ENCODE measurements at places on chromosomes 13 and 19. TPM values are rescaled to one million over a fixed set of nuclear protein-coding genes. Genes with fewer than 3 reads are reported as not detected.

FPR3 gene
- 20.5 TPM for polyA plus RNA-seq

- no peak for DNase-seq
Measured at GRCh38 chr13:24727731-24728601, 36.0 kb upstream of the RNF17 start.

PCDH8 gene
- 0.06 TPM for polyA plus RNA-seq

- no peak for DNase-seq
Measured at GRCh38 chr13:99977912-99978798, 3.4 kb upstream of the ZIC2 start.

GRCh38 chr13:42808341-42808940 is 27.1 kb downstream of the FAM216B start:
- no peak for DNase-seq

GRCh38 chr19:34041925-34042521 is 130.3 kb upstream of the LSM14A start:
- DNase-seq = peak; percentile 71

- DNase-seq = no peak
Measured at GRCh38 chr13:73272831-73273230, 214.0 kb downstream of the KLF5 start.

- DNase-seq = no peak
Measured at GRCh38 chr13:106087201-106087600, 448.3 kb downstream of the EFNB2 start.

- DNase-seq = no peak
Measured at GRCh38 chr19:43957891-43958290, 6.9 kb downstream of the ZNF221 start.

ZNF471 gene
- 10.0 TPM for polyA plus RNA-seq

DNA sequence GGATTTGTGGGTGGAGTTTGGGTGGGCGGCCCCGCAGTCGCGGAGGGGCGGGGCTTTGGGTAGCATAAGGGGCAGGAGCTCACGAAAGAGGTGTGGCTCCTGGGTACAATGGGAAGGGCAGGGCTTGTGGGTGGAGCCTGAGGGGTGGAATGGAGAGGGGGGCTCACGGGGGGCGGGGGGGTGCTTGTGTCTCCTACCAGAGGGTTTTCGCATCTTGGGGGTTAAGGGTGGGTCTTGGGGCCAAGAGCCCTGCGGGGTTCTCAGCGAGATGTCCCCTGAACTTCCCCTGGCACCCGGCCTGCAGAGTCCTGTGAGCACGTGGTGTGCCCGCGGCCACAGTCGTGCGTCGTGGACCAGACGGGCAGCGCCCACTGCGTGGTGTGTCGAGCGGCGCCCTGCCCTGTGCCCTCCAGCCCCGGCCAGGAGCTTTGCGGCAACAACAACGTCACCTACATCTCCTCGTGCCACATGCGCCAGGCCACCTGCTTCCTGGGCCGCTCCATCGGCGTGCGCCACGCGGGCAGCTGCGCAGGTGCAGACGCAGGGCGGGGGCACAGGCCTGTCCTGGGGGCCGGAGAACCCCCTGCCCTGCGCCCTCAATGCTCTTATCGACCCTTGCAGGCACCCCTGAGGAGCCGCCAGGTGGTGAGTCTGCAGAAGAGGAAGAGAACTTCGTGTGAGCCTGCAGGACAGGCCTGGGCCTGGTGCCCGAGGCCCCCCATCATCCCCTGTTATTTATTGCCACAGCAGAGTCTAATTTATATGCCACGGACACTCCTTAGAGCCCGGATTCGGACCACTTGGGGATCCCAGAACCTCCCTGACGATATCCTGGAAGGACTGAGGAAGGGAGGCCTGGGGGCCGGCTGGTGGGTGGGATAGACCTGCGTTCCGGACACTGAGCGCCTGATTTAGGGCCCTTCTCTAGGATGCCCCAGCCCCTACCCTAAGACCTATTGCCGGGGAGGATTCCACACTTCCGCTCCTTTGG is 5.1 kb downstream of the FSTL3 start:
- DNase-seq = peak; percentile 82

GRCh38 chr13:113650731-113651148 is 7.3 kb downstream of the ATP4B start:
- DNase-seq = no peak

DNA sequence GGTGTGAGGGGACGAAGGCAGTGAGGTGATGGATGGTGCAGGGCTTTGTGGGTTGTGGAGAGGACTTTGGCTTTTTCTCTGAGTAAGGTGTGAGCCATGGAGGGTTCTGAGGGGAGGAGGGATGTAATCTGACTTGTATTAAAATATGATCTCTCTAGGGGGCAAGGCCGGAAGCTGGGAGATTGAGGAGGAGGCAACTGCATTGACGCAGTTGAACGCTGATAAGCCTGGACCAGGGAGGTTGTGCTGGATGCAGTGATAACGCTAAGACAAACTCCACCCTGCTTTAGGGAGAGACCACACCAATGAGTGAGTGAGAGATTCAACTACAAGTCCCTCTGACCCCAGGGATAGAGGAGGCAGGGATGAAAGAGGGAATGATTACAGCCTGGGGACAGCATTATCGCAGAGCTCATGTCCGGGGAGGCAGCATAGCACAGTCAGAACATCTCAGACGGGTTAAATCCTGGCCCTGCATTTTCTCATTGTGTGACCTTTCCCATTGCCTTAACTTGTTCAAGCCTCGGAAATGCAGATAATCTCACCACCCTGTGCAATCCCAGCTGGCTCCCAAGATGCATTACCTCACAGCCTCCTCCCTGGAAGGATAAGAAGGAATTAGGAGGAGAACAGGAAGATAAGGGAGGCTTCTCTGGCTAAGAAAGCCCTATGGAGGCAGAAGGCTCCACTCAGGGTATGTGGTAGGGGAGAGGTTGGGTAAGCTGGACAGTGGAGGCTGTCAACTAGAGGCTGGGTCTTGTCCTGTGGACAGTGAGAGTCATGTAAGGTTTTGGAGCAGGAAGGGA is 124.2 kb downstream of the CACNA1A start:
- no peak for DNase-seq

DNA sequence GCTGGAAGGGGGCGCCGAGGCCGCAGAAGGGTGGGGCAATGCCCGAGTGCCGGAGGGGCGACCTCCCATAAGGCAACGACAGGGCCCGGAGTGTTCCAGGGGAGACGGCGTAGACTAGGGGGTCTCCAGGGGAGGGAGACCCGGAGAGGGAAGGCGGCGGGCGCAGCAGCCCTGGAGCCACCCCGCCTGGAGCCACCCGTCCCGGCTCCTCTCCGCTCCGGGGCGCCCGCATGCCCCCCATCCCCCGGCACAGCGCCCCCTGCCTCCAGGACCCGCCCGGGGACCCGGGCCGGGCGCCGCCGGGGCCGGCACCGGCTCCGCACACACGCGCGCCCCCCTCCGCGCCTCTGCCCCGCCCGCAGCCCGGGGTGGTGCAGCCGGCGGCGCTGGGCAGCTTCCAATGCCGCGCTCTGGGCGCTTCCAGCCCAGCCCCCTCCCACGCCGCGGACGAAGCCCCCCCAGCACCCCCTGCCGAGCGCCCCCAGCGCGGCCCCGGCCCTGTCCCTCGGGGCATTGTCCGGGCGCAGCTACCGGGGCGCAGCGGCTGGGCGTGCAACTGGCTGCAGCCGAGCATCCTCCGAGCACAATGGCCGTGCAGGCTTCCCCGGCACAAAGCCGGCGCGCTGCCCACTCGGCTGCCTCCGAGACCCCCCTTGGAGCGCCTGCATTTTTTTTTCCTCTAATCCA is 519 bp downstream of the PTPRS start:
- peak; percentile 12 for DNase-seq

CLDN10 gene
- polyA plus RNA-seq = 0.68 TPM

ADGRE2 gene
- polyA plus RNA-seq = 1.8 TPM

GRCh38 chr13:65783383-65783782 is 1446.8 kb downstream of the PCDH9 start:
- no peak for DNase-seq

DNA sequence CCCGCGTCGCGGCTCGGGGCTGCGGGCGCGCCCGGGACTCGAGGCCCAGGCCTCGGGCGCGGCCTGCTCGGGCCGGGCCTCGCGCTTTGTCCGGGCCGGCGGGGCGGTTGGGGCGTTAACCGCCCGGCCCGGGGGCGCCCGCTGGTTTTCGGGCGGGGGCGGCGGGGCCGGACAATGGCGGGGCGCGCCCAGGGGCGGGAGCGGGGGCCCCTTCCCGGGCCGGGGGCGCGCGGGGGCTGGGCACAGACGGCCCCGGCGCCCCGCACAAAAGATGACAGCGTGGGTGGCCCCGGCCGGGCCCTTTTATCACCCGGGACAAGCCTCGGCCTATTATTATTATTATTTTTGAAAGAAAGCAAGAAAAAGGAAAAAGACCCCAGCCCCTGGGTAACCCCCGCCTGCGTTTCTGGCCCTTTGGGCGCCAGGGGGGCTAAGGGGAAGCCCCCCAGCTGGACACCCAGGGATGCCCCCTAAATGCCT is 419 bp downstream of the KDM4B start:
- DNase-seq = peak; percentile 51

GRCh38 chr19:40217934-40218890 is at the start of gene TTC9B:
TSS of gene TTC9B (minus strand) at chr19:40218384. CDS start at chr19:40218381, 3 bp downstream.
- no peak for DNase-seq

DNA sequence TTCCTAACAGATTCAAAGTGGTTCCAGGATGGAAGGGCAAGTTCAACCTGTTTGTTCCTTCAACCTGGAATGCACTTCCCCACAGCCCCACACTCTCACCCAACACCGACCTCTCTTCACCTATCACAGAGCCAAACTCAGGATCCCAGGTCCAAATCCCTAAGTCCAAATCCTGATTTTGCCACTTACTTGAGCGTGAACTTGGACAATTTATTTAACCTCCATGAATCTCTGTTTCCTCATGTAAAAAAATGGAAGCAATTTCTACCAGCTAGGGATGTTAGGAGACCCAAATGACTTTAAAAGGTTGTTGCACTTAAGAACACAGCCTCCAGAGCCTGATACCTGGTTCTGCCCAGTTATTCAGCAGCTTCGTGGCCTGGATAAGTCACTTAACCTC is 5.4 kb upstream of the IGSF23 start:
- DNase-seq = no peak

OR7D2 gene
- polyA plus RNA-seq = not detected

DNA sequence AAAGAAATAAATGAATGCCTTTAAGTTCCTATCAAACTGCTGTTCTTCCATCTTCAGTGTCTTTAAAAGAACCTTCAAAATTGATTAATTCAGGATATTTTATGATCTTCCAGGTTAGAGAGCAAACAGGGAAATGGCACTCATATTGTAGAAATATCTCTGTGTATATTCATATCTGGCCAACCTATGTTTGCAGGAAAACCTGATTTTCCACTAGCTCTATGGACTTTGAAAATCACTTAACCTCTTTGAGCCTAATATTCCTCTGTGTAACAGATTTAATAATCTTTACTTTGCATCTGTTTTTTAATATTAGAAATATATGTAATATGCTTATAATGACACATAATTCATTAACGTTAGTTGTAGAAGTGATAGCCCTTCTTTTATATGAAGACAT is 227.7 kb upstream of the ATXN8OS start:
- no peak for DNase-seq

PRKACA gene
- polyA plus RNA-seq = 104 TPM

DNA sequence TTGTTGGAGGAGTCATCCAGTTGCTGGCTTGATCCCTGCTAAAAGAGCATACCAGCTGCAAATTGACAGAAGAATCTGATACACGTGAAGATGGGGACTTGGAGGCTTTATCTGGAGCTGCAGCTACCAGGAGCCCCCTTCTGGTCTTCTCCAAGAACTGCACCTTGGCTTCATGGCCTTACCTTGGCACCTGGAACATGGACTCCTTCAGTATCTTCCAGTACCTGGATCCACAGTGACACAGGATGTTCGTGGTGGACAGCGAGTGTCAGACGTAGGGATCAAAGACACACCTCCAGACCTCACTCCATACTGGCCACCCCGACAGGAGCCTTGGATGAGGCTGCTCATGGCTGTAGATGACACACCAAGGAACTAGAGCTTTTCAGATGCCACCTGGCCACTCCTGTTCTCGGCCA is 9.9 kb upstream of the ACSBG2 start:
- DNase-seq = peak; percentile 53

- DNase-seq = no peak
Measured at GRCh38 chr19:31160336-31160926, 188.8 kb downstream of the TSHZ3 start.

MAB21L1 gene
- 1.0 TPM for polyA plus RNA-seq

- DNase-seq = no peak
Measured at GRCh38 chr13:94345374-94346195, 133.9 kb downstream of the DCT start.

CDC42EP5 gene
- 0.55 TPM for polyA plus RNA-seq

GRCh38 chr19:17125062-17125727 is 49.6 kb downstream of the MYO9B start:
- no peak for DNase-seq

- DNase-seq = no peak
Measured at GRCh38 chr13:48533961-48534600, 1.2 kb upstream of the RCBTB2 start.

ZNF667 gene
- 9.8 TPM for polyA plus RNA-seq

GRCh38 chr13:95496485-95496884 is 56.0 kb upstream of the CLDN10 start:
- DNase-seq = no peak

DNA sequence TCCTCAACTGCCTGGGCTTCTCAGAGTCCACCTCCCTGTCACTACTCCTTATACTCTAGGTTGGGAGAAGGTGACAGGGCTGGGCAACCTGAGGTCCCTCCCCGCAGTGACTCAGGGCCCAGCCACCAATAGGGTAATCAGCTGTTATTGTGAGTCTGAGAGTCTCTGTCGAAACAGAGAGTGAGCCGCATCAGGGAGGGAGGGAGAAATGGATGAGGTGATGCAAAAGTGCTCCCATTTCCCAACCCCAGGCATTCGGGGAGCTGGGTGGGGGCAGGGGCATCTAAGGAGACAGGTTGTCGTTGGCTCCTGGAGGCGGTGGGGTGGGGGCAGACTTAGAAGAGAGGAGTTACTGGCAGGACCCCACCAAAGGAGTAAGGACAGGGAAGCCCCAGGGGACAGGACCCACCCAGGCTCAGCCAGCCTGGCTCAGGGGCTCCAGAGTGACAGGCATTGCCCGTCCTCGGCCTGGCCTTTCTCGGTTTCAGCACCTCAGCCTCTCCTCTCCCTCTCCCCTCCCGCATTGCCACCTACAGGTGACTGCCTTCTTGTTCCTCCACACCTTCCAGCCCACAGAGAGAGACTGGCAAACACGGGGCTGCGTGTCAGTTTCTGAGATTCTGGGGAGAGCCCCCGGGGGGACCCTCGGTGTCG is at the start of gene DMKN:
Gene DMKN (minus strand): TSS at position 22 of the 654 bp plus-strand sequence. CDS start 174 bp downstream, outside the sequence.
- no peak for DNase-seq

DNA sequence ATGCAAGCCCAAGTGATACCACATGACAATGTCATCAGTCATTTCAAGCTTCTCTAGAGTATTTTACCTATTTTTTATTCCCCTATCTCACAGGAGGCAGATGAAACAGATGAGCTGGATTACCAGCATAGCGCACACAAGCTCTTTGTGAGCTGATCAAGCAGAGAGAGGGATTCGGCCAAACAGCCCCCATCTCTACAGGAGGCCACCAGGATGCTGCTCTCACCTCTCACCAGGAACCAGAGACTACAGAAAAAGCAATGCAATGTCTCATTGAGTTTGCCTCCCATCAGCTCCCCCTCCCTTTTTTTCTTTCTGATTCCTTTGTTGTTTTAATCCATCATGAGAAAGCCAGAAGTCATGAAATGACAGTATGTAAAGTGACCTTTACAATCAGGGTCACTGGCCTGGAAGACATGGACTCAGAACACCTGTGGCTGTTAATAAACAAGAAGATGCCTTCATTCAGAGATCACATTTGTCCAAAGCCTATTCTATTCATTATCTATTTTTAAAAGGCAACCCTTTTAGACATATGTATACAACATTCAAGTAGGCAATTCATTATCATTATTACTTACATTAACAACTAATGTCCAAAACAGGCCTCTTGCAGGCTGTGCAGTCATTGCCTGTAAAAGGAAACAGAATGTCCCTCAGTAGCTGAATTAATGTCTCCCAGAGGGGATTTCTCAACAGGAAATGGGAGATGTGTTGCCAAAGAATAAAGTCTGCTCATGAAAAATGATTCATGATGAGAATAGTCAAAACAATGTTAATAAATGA is 656.6 kb downstream of the TBC1D4 start:
- no peak for DNase-seq

Measured in ovary (tissue), 10 donors.